ENCODE measurements at places on chromosomes 7 and 10.

DNA sequence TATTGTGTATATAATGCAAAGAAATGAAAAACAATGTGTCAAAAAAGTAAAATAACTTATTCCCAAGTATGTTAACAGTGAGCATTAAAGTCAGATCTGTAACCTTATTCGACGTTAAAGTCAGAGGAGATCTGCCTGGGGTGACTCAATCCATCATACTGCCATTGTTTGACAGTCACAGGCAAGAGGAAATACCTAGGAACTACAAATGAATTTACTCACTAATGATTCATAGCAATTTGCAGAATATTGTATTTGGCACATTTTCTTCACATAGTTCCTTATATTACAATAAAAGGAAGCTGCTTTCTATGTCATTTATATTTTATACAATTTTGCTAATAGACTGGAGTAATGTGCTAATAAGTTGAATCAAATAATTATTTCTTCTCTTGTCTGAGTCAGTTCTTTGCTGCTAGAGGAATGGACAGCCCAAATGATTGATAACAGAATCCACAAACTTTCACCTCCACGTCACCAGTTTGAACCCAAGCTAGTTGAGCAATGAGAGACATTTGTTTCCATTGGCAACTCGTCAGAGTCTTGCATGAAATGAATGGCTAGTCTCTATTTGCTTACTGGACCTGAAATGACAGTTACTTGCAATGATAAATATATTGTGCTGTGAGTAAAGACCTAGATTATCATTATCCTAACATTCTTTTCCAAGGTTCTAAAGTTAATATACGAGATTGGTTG, 48.5 kb upstream of the TMEM106B start:
- no peak for DNase-seq

GRCh38 chr7:158809596-158809995, 19.7 kb downstream of the ESYT2 start:
- no peak for DNase-seq

GRCh38 chr7:130943336-130943901, 209.4 kb upstream of the KLF14 start:
- no peak for DNase-seq

DNA sequence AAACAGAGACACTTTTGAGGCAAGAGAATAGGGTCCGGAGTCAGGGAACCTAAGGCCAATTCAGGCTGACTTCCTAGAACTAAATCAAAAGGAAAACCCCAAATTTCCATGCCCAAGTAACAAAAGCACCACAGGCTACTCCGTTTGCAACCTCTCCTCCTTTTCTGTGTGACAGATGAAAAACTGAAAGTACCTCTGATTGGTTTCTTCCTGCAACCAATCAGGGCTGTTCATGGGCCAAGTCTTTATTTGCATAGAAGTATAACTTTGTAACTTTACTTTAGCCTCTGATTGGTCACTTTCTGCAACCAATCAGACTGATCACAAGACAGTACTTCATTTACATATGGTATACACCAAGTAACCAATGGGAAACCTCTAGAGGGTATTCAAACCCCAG, 239.9 kb upstream of the KCND2 start:
- no peak for DNase-seq

GRCh38 chr7:127862525-127862924, 168.7 kb downstream of the LRRC4 start:
- DNase-seq = no peak

- DNase-seq = no peak
Measured at GRCh38 chr7:129499999-129500398, 2.3 kb upstream of the SMKR1 start.

Data from NCI-H1048 (cell line).